Bronchial epithelial cell (primary cell): ENCODE measurements at places on chromosomes 5 and 9.

DNA sequence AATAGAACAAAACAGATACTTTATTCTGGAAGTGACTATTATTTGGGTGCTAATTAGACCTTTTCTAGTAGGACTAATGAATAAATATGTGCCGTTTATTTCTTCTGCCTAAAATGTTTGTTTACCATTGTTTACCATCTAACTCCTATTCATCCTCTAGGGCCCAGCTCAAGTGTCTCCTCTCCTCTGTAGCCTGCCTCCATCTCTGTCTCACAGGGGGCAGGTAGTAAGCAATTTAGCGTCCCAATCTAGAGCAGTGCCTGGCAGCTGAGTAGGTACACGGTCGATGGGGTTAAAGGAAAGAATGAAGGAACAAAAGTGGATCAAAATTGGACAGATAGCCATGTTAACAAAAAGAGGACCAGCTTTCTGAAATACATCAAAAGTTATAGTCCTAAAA lies 230.9 kb downstream of the SLF1 start:
- DNase-seq: no peak

- DNase-seq: peak; percentile 28
Observed at GRCh38 chr5:59390074-59390659, 503.4 kb downstream of the PDE4D start.

GRCh38 chr5:82362636-82363035 lies 84.5 kb upstream of the RPS23 start:
- DNase-seq: no peak

DNA sequence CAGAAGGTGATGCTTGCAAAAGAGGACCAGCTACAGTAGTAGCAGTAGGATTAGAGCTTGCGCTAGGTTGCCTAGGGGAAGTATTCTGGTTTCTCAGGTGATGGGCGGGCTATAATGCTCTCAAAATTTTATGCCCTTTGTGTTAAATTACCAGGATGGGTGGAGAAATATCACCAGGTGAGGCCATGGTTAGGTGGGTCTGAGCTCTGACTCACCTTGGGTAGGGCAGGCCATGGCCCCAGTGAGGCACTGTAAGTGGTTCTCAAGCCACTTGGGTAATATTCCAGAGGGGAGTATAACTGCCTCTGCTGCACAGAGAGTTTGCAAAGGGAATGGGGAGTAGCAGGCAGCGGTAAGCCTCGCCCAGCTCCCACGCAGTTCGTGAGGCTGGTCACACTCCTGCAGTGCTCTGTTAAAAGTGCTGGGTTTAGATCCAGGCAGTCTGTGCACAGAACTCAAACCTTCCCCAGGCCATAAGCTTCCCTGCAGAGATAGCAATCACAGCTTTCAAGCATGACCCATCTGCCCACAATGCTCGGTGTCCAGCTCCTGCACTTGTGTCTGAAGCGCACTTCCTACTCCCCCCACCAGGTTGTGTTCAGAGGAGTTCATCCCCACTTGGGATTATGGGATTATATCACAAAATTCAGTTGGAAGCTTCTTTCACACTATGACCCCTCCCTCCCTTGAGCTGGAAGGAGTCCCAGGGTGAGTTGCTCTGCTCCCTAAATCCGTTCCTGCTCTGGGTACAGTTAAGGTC lies 575.0 kb downstream of the CHSY3 start:
- peak; percentile 8 for DNase-seq

DNA sequence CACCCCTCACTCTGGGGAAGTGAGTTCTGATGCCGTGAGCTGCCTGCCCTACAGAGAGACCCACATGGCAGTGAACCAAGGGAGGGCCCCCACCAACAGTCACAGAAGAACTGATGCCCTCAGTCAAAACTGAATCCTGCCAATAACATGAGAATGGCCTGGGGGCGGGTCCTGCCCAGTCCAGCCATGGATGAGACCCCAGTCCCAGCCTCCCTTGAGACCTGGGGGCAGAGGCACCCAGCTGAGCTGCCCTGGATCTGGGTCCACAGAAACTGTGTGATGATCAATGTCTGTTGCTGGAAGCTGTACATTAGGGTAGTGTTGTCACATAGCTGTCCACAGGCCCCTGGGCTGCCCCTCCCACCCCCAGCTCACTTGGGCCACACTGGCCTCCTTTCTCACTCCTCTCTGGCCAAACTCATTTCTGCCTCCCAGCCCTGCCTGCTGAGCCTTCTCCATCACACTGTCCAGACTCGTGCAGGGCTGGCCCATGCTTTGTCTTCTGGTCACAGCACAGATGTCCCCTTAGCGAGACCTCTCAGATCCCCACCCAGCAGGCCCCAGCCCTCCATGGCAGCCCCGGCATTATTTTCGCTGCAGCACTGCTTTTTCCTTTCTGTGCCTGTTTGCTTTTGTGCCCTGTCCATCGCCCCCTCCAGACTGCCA lies 16.8 kb downstream of the GBGT1 start:
- DNase-seq: no peak

DNA sequence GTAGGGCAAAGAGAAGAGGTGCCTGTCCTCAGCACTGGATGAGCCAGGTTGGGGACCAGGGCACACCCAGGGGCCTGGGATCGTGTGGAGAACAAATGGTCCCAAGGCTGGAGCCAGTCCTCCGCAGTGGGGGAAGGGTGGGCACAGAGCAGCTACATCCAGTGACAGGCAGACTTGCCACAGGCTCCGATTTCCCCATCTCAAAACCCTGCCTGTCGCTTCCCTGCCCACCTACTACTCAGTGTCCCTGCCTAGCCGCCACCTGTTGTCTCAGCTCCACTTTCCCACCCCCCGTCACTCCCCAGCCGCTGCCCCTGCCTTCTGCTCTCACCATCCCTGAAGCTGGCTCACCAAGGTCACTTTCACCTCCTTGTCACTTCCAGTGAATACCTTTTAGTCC lies 13.9 kb upstream of the ENHO start:
- no peak for DNase-seq

DNA sequence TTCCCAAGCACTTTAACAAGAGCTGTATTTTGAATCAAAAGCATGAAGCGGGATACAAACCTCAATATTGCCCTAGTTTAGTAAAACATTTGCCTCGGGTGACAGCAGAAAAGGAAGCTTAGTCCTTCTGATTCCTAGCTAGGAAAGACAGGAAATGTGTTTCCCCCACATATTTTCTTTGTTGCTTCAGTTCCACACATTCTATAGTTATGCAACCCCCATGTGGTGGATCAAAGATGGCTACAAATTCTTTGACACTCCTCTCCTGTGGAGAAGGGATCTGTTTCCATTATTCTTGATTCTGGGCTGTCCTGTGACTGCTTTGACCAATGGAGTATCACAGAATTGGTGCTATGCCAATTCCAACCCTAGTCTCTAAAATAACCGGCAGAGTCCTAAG lies 89.1 kb upstream of the SLC30A5 start:
- no peak for DNase-seq
